ENCODE measurements at places on chromosomes 13 and 19. TPM values are rescaled to one million over a fixed set of nuclear protein-coding genes. Genes with fewer than 3 reads are reported as not detected.

ZNF460 gene
- total RNA-seq: 80.3 TPM

ZNF433 gene
- 22.6 TPM for total RNA-seq

NKG7 gene
- not detected for total RNA-seq

FCGBP gene
- total RNA-seq: 239 TPM

ZNF471 gene
- total RNA-seq: 8.1 TPM

ATP4A gene
- total RNA-seq: not detected

RNF113B gene
- not detected for total RNA-seq

CGB3 gene
- total RNA-seq: not detected

RFPL4AL1 gene
- total RNA-seq: not detected

All from suprapubic skin (tissue), 4 donors.